Gastrocnemius medialis (tissue), 4 donors: ENCODE measurements at places on chromosomes 5 and 9.

- DNase-seq: no peak
Measured at GRCh38 chr5:160824301-160825001, 27.6 kb downstream of the ATP10B start.

GRCh38 chr5:120150770-120151169, 313.3 kb upstream of the PRR16 start:
- no peak for DNase-seq

GRCh38 chr9:138058181-138058580, 180.6 kb downstream of the CACNA1B start:
- no peak for DNase-seq

- DNase-seq: no peak
Measured at GRCh38 chr5:180670586-180671359, 21.4 kb upstream of the FLT4 start.

GRCh38 chr5:154945695-154946301, 4.9 kb downstream of the MRPL22 start:
- DNase-seq: no peak

DNA sequence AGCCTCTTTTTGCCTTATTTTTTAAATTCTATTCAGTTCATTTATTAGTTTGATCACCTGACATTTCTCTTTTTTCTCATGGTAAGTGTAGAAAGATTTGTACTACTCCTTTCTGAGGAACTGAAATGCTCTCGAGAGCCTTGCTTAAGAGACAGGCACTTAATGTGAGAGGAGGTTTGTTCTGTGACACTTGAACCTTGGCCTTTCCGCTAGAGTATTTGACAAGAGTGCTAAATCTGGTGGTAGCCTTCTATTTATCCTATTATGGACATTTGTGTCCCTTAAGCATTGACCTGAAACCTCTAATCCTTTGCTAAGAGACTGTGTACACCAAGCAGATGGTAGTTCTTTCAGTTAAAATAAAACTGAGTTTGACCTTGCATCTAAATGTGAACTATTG, 805.0 kb upstream of the PTPRD start:
- no peak for DNase-seq
